ENCODE measurements at places on chromosomes 4 and X. TPM values are rescaled to one million over a fixed set of nuclear protein-coding genes. Genes with fewer than 3 reads are reported as not detected.

DNA sequence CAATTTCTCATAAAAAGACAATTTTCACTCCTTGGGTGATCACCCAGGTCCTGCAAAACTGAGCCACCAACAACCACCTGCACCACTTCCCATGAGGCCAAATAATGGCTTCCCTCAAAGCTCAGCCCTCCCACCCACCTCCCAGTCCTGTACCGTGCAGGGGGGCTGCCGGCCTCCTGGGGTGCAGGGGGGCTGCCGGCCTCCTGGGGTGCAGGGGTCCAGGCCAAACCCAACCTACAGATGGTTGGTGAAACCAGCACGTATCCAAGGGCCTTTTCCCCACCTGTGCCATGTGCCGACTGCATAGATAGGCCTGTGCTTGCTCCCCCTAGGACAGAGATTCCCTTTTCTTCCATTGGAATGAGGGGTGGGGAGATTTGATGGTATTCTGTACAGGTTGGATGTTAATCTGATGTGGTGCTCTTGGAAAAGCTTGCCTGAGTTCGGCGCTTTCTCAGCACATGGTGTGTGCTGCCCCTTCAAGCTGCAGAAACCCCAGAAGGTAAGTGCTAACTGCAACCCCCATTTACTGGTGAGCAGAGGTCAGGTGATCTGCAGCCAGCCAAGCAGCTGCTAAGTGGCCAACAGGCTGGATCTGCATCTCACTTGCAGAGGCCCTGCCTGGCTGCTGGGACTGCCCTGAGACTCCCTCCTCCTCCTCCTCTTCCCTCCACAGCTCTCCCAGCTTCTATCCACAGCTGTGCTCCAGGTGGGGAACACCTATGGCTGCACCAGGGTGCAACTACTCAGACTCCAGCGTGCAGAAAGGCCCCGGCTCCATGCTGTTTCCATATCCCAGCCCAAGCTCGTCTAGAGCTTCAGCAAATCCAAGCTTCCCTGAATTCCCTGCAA, 38.8 kb downstream of the FRG1 start:
- no peaks in the 10 kb centered on the region for H3K27me3 ChIP-seq
- no peak overlapping the region for H3K27ac ChIP-seq
- H3K36me3 ChIP-seq: no peaks in the 10 kb centered on the region
- DNase-seq: no peak
- H3K4me1 ChIP-seq: no peaks in the 10 kb centered on the region
- H3K4me3 ChIP-seq: no peak overlapping the region

The DDX53 gene
- not detected for total RNA-seq

- no peaks in the 10 kb centered on the region for H3K36me3 ChIP-seq
- no peak overlapping the region for H3K27ac ChIP-seq
- H3K4me1 ChIP-seq: peaks cover 9% of the 10 kb centered on the region
- peaks cover 3% of the 10 kb centered on the region for H3K27me3 ChIP-seq
- no peak for DNase-seq
- no peak overlapping the region for H3K4me3 ChIP-seq
Measured at GRCh38 chr4:182765987-182766856, 151.0 kb downstream of the DCTD start.

DNA sequence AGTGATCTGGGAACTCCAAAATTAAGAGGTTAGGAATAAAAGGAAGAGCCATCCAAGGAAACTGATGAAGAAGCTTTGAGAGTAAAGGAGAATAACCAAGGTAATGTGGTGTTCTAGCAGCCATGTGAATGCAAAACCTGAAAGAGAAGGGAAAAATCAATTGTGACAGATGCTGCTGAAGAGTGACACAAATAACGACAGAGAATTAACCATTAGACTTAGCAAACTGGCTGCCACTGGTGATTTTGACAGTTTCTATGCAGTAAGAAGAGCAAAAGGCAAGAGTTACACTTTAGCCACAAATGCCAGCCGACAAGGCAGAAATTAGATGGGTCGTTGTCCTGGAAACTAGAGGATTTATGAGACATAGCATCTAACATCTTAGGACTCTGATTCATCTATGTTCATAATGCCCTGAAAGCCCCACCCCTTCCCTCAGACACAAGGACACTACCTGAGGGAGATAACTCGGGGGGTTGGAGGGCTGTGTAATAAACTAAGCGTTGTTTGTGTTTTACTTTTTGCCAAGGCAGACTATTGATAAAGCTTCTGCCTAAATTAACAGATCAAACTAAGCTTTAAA, 13.0 kb upstream of the TMEM144 start:
- peaks cover 9% of the 10 kb centered on the region for H3K4me1 ChIP-seq
- no peak for DNase-seq
- H3K4me3 ChIP-seq: no peak overlapping the region
- peaks cover 9% of the 10 kb centered on the region for H3K36me3 ChIP-seq
- H3K27me3 ChIP-seq: no peaks in the 10 kb centered on the region

The SMIM10 gene
- not detected for total RNA-seq

DNA sequence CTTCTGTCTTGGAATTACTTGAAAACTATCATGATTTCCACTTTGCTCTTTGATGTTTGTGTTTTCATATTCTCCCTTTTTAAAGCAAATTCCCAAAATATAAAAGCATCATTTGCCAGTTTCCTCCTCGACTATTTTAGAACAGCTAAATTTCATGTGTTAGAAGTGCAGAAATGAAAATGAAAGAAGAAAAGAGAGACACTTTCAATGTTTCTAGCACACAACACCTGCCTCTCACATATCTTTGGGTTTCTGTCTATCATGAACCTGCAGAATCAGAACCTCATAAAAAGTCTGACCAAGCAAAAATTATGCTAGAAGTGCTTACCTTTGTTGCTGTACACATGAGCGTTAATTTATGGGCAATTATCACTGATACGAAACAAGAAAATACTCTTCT, 1.9 kb upstream of the NEUROG2 start:
- peaks cover 90% of the 10 kb centered on the region for H3K27me3 ChIP-seq
- H3K36me3 ChIP-seq: no peaks in the 10 kb centered on the region
- H3K4me3 ChIP-seq: no peak overlapping the region
- peaks cover 34% of the 10 kb centered on the region for H3K4me1 ChIP-seq

The TEX13C gene
- not detected for total RNA-seq

The LONRF3 gene
- 13.3 TPM for total RNA-seq

- no peaks in the 10 kb centered on the region for H3K36me3 ChIP-seq
- H3K4me1 ChIP-seq: no peaks in the 10 kb centered on the region
- no peak overlapping the region for H3K27ac ChIP-seq
Measured at GRCh38 chr4:25223802-25224375, 9.9 kb upstream of the PI4K2B start.

DNA sequence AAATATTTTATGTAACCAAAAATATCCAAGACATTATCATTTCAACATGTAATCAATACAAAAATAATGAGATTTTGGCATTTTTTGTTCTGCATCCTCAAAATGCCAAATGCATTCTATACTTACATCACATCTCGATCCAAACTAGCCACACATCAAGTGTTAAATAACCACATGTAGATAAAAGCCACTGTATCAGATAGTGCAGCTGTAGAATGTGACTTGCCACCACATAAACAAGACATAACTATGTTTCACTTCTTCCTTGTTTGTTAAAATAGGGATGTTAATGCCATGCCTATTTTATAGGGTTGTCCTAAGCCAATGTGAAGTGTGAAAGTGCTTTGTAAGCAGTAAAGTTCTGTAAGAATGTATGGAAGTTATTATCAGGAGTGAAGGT, 20.9 kb downstream of the INTS6L start:
- DNase-seq: no peak
- no peaks in the 10 kb centered on the region for H3K36me3 ChIP-seq
- no peak overlapping the region for H3K27ac ChIP-seq
- 0 out of 3 replicates have a peak, but pooled peaks cover 2% of the 10 kb centered on the region for H3K27me3 ChIP-seq

- H3K4me3 ChIP-seq: no peak overlapping the region
- no peaks in the 10 kb centered on the region for H3K27me3 ChIP-seq
- no peak overlapping the region for H3K27ac ChIP-seq
- no peaks in the 10 kb centered on the region for H3K36me3 ChIP-seq
- H3K4me1 ChIP-seq: peaks cover 26% of the 10 kb centered on the region
- peak; percentile 34 for DNase-seq
Measured at GRCh38 chr4:82275431-82276331, 98.1 kb downstream of the HNRNPD start.

The AVPR2 gene
- not detected for total RNA-seq

DNA sequence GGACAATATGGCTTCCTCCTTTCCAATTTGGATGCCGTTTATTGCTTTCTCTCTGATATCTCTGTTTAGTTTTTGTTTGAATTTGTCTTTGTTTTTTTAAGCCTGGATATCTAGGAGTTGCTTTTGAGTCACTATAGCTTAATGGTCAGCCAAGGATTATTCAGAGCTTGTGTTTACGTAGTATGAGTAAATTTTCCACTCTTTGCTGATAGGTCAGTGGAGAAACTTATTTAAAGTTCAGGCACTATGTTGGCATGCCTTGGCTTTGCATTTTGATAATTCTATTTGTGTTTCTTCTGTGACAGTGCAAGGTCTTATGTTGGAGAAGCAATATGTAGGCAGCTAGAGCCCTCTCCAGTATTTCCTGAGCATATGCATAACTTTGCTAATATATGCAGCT, 315.2 kb downstream of the GRID2 start:
- H3K4me1 ChIP-seq: no peaks in the 10 kb centered on the region
- no peak overlapping the region for H3K4me3 ChIP-seq
- no peak overlapping the region for H3K27ac ChIP-seq

- no peaks in the 10 kb centered on the region for H3K36me3 ChIP-seq
- H3K27me3 ChIP-seq: no peaks in the 10 kb centered on the region
- H3K4me1 ChIP-seq: no peaks in the 10 kb centered on the region
- no peak overlapping the region for H3K27ac ChIP-seq
Measured at GRCh38 chr4:16995451-16995850, 97.0 kb upstream of the LDB2 start.

The SSX4 gene
- not detected for total RNA-seq

GRCh38 chrX:40644821-40645358, 2.5 kb downstream of the CXorf38 start:
- no peak overlapping the region for H3K27ac ChIP-seq
- DNase-seq: peak; percentile 5
- peak overlapping the region; percentile 9 for H3K4me3 ChIP-seq
- H3K27me3 ChIP-seq: no peaks in the 10 kb centered on the region
- peaks cover 11% of the 10 kb centered on the region for H3K4me1 ChIP-seq

GRCh38 chrX:109392895-109393294, 89.0 kb downstream of the GUCY2F start:
- no peaks in the 10 kb centered on the region for H3K27me3 ChIP-seq
- no peaks in the 10 kb centered on the region for H3K36me3 ChIP-seq
- H3K4me1 ChIP-seq: no peaks in the 10 kb centered on the region
- no peak overlapping the region for H3K4me3 ChIP-seq

- no peaks in the 10 kb centered on the region for H3K27me3 ChIP-seq
- no peak overlapping the region for H3K27ac ChIP-seq
- DNase-seq: no peak
- no peak overlapping the region for H3K4me3 ChIP-seq
Measured at GRCh38 chrX:252244-252956, 28.8 kb upstream of the PLCXD1 start.

DNA sequence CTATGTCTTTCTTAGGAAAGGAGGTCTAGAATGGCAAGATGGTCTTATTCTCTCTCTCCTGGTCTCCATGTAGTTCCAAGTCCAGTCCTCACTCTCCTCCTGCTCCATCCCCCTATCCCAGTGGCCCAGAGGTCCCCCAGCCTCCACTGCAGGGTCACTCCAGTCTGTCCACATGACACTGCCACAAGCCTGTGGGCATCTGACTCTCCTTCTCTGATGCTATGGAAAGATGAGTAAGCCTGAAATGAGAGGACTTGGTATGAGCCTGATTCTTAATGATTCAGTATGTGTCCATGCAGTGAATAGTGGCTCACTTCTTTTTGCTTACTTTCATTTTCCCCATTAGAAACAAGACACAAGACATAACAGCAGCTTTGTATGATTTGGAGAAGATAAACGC, 516.8 kb upstream of the ADGRL3 start:
- no peaks in the 10 kb centered on the region for H3K36me3 ChIP-seq
- no peaks in the 10 kb centered on the region for H3K4me1 ChIP-seq
- H3K4me3 ChIP-seq: no peak overlapping the region
- no peak for DNase-seq

The TCEAL9 gene
- total RNA-seq: 65.4 TPM

The H2BW1 gene
- not detected for total RNA-seq

DNA sequence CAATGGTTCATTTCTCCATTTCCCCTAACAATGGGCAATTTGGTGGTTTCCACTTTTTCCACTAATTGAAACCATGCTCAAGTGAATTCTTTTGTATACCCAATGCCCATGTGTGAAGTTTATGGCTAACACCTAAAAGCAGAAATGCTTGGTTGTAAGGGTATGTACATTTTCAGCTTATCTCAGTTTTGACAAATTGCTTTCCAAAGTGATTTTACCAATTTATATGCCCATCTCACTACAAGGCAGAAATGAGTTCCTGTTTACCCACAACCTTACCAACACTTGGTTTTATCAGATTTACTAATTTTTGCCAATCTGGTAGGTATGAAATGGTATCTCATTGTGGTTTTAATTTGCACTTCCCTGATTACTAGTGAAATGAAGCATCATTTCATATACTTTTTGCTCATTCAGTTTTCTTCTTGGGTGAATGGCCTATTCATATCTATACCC, 14.8 kb downstream of the GPR34 start:
- no peaks in the 10 kb centered on the region for H3K27me3 ChIP-seq
- no peaks in the 10 kb centered on the region for H3K4me1 ChIP-seq
- H3K36me3 ChIP-seq: no peaks in the 10 kb centered on the region
- no peak overlapping the region for H3K4me3 ChIP-seq
- H3K27ac ChIP-seq: no peak overlapping the region

DNA sequence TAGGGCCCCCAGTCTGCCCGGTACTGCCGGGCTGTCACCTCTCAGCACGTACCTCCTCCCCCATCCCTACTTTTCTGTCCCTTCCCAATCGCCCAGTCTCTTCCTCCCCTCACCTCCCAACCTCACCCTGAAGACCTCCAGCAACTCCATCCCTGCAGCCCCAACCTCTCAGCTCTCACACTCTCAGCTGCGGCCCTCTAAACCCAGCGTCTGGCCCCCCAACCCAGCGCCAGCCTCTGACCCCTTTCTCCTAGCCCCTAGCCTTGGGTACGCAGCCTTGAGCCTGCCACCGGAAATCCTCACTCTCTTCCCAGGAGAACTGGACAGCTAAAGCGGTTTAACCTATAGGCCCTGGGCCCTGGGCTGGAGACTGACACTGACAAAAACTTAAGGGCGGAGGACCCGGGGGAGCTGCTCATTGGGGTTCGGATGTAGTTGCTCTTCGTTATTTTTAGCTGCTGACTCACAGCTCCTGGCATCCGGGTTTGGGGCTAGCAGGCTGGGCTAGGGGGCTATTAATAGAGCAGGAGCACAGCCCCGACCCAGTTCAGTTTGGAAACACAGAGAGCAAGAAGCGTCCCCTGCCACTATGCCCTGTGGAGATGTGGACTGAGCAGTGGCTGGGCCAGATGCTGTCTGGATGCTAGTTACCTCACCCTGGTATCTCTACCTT, 9.6 kb upstream of the DLG3 start:
- peak overlapping the region; percentile 80 for H3K4me3 ChIP-seq
- no peak for DNase-seq
- H3K4me1 ChIP-seq: peaks cover 22% of the 10 kb centered on the region
- H3K27me3 ChIP-seq: no peaks in the 10 kb centered on the region
- H3K36me3 ChIP-seq: no peaks in the 10 kb centered on the region
- no peak overlapping the region for H3K27ac ChIP-seq

The ATP1B4 gene
- not detected for total RNA-seq

GRCh38 chr4:52645300-52645699, 13.8 kb downstream of the USP46 start:
- no peaks in the 10 kb centered on the region for H3K36me3 ChIP-seq
- no peak overlapping the region for H3K4me3 ChIP-seq
- no peak overlapping the region for H3K27ac ChIP-seq
- H3K27me3 ChIP-seq: no peaks in the 10 kb centered on the region
